ENCODE measurements at places on chromosomes 6 and 20. TPM values are rescaled to one million over a fixed set of nuclear protein-coding genes. Genes with fewer than 3 reads are reported as not detected.

Gene PNLDC1
- total RNA-seq = not detected

Gene SNAI1
- total RNA-seq = 3.7 TPM

Gene DSP
- total RNA-seq = 0.22 TPM

Gene ECT2L
- total RNA-seq = not detected

Gene C4B
- 0.43 TPM for total RNA-seq

Gene NPEPL1
- 19.4 TPM for total RNA-seq

Gene ETV7
- 0.14 TPM for total RNA-seq

Gene SLC35D3
- not detected for total RNA-seq

Gene PI3
- total RNA-seq = not detected

Gene SLC16A10
- total RNA-seq = under 0.01 TPM

Gene GPSM3
- total RNA-seq = 11.6 TPM

Gene COL19A1
- not detected for total RNA-seq

Gene CGA
- total RNA-seq = not detected

Gene STX7
- total RNA-seq = 38.6 TPM

Gene KCNG1
- total RNA-seq = 1.5 TPM

Gene NR2E1
- total RNA-seq = not detected

Data from thoracic aorta endothelial cell (primary cell).